ENCODE measurements at places on chromosomes 5 and 9.

GRCh38 chr9:85729882-85730281, 11.9 kb downstream of the AGTPBP1 start:
- no peak for DNase-seq

DNA sequence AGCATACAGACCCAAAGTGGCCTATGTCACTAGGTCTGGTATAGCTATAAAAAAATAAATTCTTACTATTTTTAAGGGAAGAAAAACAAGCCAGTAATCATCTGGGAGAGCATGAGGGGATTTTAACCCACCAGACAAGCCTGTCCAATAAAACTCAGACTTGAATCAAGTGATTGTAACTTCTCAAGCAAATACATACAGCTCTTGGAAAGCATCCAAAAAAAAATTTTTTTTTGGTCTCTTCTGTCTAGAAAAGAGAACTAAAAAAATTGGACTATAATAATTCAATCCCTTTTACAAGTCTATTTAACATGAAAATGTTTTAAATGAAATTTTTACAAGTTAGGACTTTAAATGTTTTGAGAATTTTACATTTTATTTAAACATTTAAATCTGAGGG, 61.7 kb downstream of the FBXL17 start:
- DNase-seq, result no peak

GRCh38 chr5:138844812-138845513, 30.2 kb downstream of the LRRTM2 start:
- DNase-seq, result no peak

GRCh38 chr9:18127499-18127875, 346.5 kb upstream of the ADAMTSL1 start:
- no peak for DNase-seq

DNA sequence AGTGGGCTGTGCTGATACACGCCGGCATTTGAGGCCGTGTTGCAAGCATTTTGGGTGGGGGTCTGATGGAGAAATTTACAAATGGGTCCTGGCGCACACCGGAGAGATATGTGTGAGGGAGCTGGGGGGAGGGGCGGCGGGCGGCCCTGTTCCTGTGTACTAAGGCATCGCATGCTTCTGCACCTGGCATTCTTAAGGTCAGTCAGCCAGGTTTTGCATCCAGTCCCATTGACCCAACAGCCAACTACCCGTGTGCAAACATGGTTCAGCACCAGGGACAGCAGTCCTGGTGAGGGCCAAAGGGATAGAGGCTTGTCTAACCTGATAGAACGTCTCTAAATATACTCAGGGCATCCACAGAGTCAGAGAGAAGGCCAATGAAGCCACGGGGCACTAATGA, 839 bp downstream of the GABRG2 start:
- peak; percentile 52 for DNase-seq

GRCh38 chr9:113572076-113572861, 108.7 kb downstream of the RGS3 start:
- no peak for DNase-seq

- DNase-seq, result no peak
Measured at GRCh38 chr5:32752411-32752810, 41.3 kb downstream of the NPR3 start.

GRCh38 chr5:68002836-68003235, 212.7 kb upstream of the PIK3R1 start:
- no peak for DNase-seq

GRCh38 chr9:119781886-119782285, 412.7 kb upstream of the BRINP1 start:
- no peak for DNase-seq

- DNase-seq, result no peak
Measured at GRCh38 chr9:101442318-101442717, 6.7 kb upstream of the ALDOB start.

- DNase-seq, result no peak
Measured at GRCh38 chr9:79984429-79985067, 412.8 kb downstream of the TLE4 start.

DNA sequence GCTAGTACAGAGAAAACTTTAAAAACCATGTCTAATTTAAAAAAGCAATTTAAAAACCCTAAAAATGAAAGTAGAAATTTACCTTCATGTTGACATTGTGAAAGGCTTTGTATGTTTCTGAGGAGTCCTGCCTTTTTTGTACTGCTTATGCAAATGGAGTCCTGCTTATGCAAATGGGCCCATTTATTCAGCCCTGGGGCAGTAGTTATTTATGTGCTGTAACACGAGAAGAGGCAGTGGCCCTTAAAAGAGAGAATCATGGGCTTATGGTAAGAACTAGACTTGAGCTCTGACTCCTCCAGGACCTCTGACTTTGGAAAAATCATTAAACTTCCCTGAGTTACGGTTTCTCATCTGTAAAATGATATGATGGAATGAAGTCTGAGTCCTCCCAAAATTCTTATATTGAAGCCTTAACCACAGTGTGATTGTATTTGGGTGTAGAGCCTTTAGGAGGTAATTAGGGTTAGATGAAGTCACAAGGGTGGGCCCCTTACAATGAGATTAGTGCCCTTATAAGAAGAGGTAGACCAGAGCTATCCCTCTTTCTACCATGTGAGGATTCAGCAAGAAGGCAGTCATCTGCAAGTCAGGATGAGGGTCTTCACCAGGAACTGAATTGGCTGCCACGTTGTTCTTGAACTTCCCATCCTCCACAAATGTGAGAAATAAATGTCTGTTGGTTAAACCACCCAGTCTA, 447.8 kb upstream of the CD180 start:
- DNase-seq, result no peak

GRCh38 chr5:59449905-59450644, 443.5 kb downstream of the PDE4D start:
- no peak for DNase-seq

DNA sequence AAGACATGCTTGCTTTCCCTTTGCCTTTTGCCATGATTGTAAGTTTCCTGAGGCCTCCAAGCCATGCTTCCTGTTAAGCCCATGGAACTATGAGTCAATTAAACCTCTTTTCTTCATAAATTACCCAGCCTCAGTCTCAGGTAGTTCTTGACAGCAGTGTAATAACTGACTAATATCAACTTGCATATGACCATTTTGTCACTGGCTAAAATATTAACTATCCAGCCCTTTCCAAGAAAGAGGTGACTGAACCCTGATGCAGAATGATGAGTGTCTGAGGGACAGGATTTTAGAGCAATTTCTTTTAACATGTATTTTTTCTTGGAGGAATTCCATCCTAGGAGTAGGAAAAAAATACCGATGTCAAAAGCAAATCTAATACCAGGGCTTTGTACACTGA, 266.1 kb downstream of the SEMA5A start:
- DNase-seq, result no peak

DNA sequence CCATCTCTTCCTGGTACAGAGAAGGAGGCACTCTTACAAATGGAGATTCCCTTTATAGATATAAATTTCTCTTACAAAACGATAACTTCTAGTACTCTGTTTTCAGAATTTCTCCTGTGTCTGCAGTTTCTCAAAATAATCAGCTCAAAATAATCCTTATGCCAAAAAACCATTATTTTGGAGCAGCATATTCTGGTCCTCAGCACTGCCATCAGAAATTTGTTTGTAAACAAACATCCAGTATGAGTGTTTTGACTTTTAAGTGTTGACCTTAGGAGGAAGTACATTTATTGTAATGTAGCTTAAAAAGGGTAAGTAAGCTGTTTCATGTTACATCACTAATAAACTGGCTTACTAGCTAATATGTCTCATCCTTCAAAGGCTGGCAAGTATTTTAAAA, 52.8 kb upstream of the SNAPC3 start:
- no peak for DNase-seq

DNA sequence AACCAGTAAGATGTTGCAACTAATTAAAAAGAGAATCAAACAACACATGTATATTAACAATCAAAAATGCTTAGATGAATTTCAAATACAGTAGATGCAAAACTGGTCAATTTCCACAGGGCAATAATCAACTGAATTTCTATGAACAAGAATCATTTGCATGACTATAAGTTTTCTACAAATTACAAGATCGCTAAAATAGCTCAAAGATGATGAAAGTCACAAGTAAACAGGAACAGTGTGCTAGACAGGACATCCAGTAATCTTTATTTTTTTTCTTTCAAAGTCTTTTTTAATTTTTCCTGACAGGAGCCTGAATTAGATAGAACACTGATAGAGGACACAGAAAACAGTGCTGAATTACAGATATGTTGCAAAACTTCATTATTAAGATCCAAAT, 608.2 kb upstream of the DAB2 start:
- no peak for DNase-seq

DNA sequence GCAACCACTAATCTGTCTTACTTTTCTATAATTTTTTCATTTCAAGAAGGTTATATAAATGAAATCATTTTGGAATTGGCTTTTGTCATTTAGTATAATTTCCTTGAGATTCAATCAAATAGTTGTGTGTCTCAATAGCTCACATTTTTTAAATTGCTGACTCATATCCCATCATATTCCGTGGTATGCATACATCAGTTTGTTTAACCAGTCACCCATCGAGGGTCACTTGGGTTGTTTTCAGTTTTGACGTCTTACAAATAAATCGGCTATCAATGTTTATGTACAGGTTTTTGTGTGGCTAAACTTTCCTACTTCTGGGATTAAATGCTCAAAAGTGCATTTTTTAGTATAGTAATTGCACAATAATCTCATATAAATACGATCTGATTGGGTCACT, 185.5 kb downstream of the TAF11L14 start:
- no peak for DNase-seq

GRCh38 chr5:152855441-152855840, 450.4 kb upstream of the NMUR2 start:
- no peak for DNase-seq

- DNase-seq, result no peak
Measured at GRCh38 chr5:57896576-57896975, 414.0 kb upstream of the ACTBL2 start.

DNA sequence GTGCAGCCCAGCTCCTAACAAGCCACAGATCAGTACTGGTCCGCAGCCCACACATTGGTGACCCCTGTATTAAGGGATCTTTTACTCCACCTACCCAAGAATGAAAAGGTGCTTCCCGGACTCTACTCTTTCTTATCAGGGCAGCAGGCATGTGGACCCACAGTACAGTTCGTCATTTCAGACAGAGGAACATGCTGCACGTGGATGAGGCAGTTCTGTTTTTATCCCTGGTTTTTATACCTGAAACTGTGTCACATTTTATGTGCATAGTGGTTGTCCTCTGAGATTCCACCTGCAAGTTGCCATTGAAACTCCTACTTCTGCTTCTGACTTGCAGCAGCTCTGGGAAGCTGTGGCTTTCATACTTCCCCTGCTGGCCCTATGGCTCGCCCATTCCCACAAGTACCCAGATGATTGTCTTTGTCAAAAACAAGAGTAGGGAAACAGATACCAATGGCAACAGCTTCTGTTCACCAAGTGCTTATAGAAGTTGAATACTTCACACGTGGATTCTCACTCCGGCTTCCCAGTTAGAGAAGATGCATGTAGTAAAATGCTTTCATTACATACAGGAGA, 208.0 kb downstream of the TRIO start:
- no peak for DNase-seq

DNA sequence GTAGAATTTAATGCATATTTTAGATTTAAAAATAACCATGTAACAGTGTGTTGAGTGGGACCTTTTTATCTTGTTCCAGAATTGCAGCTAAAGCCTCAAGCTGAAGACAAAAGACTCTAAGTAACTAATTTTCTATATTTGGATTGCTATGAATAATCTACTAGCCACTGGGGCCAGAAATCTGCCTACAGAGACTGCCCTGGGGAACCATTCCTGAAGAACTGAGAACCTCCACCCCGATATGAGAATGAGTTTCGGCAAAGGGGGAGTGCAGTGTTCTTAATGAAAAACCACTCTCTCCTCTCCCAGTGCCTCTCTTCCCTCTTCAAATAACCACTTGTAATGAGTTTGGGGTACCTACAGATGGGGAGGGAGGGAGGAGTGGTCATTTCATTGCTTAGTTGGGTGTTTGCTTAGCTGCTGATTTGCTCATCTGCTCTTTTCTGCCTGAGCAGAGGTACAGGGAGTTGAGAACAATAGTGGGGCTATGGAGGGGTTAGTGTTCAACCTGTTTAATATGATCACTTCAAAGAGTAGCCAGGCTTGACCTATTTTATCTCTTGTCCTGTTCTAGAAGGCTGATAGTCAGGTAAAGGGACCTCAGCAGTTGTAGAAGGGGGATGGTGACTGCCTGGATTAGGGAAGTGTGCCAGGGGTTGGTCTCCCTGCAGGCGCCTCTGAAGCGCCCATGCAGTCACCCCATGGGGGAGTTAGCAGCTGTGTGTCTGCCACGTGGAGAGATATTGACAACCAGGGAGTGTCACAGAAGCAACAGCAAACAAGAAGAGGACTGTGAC, 47.7 kb downstream of the ATG10 start:
- no peak for DNase-seq

- no peak for DNase-seq
Measured at GRCh38 chr5:144467792-144468191, 297.1 kb downstream of the KCTD16 start.

- DNase-seq, result peak; percentile 56
Measured at GRCh38 chr5:50751064-50751657, 84.7 kb downstream of the PARP8 start.

GRCh38 chr9:91577633-91578061, 154.0 kb upstream of the NFIL3 start:
- no peak for DNase-seq

DNA sequence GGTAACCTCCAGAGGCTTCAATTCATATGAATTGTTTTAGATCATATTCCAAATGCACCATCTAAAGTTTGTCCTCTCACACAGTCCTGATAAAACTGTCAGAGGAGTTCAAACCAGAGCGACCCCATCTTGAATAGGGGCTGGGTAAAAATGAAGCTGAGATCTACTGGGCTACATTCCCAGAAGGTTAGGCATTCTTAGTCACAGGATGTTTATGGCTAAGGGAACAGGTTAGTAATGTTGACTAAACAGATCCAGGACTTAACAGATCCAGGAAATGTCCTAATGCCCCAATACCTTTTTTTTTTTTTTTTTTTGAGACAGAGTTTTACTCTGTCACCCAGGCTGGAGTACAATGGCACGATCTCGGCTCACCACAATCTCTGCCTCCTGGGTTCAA, 192.6 kb upstream of the PRDM9 start:
- no peak for DNase-seq

DNA sequence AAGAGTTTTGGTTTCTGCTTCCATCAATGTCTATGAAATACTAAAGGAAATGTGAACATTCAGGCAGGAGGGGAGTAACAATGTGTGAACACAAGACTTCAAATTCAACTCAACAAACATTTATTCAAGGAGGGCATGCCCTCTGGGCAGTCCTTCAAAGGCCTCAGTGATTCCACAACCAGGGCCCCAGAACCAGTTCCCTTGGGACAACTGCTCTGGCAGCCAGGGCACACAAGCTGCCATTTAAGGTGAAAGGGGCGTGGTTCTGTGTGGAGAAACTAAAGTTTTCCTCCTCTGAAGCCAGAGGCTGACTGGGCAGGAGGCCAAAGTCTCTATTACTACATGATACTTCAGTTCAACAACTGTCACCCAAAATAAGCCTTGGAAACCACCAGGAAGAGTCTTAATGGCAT, 3.2 kb downstream of the RBM18 start:
- DNase-seq, result no peak

Measured in DND-41 (cell line).